Stimulated activated CD4-positive, alpha-beta T cell treated with anti-CD3 and anti-CD28 coated beads, Interleukin-1b, Interleukin-23, amount 100 ng/mL, for 24 hours (primary cell): ENCODE measurements at places on chromosomes 7 and 10.

DNA sequence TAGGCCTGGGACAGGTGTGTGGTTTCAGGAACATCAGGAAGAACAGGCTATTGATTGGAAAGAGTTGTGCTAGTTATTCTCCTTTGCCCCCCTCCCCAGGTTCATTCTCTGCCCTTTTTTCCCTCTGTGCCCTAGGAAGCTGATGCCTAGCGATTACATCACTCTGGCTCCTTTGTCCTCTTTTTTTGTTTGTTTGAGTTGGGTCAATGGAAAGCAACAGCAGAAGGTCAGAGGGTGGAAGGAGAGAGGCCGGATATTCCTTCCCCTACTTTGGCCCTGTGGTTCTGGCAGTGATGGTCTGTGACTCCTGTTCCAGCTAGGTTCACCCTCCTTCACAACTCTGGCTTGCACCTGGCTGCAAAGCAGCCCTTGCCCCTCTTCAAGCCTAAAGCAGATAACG, 18.9 kb downstream of the LOXL4 start:
- DNase-seq: no peak

DNA sequence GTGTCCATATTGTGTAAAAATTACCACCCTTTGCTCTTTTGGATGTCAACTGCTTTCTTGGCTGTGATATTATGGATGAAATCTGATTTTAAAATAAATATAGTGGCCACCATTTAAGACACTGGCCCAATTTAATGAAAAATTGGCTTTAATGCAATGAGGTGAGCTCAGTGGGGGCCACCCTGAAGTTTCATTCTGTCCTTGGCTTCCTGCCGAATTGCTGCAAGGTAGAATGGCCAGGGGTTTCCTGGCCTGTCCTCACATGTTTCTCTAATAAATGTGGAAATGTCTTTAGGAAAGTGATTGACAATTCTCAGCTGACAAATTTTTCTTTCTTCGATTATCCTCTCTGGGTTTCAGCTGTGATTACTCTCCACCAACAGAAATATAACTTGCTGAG, 36.0 kb downstream of the DYNC1I1 start:
- no peak for DNase-seq

DNA sequence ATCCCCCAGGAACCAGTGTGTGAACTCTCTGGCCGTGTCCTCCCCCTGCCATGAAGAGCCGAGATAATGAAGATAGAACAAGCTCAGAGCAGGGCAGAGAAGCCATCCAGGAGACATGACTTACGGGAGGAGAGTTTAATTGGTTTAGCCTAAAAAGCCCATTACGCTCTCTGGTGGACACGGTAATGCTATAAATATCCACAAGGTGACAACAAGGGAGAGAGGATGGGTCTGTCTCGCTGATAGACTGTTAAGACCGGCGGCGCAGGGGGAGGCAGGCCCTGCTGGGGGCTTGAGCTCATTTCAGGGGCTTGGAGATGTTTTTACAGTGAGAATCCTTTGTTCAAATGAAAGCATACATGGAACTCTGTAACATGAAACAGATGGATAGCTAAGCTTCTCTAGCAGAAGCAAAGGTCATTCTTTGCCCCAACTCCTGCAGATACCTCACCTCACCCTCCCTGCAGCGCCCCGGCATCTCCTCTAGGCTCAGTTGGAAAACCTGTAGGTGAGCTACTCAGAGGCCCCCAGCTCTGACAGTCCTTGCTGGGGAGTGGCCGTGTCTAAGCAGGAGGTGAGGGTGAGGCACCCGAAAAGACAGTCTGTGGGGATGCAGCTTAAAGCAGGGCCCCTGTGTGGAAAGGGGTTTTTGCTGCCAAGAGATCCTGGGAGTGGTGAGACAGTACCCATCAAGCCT, 40.8 kb upstream of the LOXL4 start:
- no peak for DNase-seq

GRCh38 chr10:51180141-51180540, 105.9 kb downstream of the PRKG1 start:
- no peak for DNase-seq

- no peak for DNase-seq
These were observed 69.6 kb upstream of the GRM8 start for GRCh38 chr7:127322351-127322750.

- no peak for DNase-seq
These were observed 21.5 kb downstream of the CLDN12 start for GRCh38 chr7:90424720-90425119.

- no peak for DNase-seq
These were observed at the start of gene MEOX2 for GRCh38 chr7:15686295-15686956. MEOX2 (minus strand) TSS chr7:15686683; CDS start chr7:15686402, 281 bp downstream.
